BJ (cell line): ENCODE measurements at places on chromosomes 5 and 9.

DNA sequence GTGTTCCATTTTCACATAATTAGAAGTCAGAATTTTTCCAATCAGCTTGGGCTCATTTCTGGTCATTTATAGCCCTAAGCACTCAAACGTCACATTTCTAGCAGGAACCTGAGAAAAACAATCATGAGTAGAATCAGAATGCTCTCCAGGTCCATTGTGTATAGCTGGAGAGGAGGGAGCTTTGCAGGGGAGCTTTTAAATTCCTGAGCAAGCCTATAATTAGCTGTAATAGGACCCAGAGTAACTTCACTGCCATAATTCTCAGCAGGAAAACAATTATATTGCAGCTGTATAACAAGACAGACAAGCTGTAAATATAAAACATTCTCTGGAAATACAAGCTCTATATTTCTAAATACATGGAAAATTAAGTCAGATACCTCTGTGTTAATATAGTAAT lies 637.6 kb upstream of the SGCD start:
- DNase-seq, result no peak

DNA sequence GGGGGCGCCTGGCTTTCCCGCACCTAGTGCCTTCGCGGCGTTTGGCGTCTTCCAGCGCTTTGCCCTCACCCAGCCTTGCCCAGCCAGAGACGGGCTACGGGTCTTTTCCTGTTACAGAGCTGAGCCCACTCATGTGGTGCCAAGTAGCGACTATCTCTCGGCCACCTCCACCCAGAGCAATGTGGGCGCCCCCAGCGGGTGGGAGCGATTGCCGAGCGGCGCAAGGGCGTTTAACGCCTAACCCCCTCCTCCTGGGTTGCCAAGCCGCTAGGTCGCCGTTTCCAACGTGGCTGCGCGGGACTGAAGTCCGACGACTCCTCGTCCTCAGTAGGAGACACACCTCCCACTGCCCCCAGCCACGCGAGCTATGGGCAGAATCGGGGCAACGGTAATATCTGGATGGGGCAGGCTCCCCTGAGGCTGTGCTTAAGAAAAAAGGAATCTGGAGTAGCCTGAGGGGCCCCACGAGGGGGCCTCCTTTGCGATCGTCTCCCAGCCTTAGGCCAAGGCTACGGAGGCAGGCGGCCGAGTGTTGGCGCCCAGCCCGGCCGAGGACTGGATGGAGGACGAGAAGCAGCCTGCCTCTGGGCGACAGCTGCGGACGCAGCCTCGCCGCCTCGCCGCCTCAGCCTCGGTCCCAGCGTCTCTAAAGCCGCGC lies 5.8 kb downstream of the TLX3 start:
- DNase-seq, result no peak

DNA sequence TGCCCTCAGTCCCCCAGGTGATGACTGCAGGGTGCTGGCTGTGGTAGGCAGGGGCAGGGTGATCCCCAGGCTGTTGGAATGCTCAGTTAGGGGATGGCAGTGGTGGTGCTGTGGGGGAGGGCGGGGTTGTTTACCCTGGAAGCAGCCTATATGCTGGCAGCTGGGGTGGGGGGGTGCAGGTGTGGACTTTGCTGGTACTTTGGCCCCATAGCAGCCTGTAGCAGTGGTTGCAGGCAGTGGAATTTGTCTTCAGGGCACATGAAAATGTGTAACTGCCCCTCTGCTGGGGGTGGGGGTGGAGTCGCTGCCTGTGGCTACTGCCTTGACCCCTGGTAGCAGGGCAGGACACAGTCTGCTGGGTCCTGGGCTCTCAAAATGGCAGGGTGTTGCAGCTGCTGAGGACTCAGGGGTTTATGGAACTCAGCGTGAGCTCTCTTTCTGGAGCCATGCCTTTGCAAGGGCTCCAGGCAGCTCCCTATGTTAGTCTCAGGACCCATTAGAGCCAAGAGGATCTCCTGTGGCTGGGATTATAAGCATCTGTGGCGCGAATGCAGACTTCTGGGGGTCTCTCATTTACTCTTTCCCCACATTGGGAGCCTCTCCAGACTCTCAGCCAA lies 65.0 kb downstream of the RMI1 start:
- DNase-seq, result no peak

DNA sequence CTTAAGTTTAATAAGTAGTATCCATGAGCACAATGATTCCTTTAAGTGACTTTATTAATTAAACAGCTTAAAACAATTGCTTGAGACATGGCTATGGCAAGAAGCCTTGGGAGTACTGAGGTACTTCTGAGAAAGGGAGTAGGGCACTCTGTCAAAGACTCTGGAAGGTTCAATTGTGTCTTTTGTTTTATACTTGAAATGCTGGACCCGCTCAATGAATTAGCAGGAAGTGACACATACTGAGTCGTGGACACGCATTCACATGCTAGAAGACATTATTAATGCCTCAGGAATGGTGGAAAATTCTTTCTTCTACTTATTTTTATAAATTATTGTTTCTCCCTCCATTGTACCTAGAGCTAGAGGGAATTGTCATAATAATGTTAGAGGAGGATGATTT lies 347.3 kb upstream of the ZNF608 start:
- DNase-seq, result peak; percentile 44

DNA sequence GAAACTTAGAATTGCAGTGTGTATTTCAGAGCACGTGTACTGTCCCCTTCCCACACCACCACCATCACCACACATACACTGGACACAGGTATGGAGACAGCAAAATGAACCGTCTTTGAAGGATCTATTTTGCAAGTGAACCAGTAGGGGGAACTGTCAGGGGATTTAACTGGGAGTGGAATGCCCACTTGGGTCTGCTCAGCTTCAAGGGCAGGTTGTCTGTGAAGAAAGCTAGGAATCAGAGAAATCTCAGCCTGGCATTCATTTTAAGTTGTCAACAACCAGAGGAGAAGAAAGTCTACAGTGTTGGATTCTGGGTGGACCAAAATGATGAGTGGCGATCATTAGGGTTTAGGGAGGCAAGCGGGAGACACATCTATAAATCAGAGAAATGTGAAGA lies 147.0 kb downstream of the DCP2 start:
- no peak for DNase-seq

- DNase-seq, result no peak
Observed at GRCh38 chr5:31504529-31504928, 27.4 kb downstream of the DROSHA start.

DNA sequence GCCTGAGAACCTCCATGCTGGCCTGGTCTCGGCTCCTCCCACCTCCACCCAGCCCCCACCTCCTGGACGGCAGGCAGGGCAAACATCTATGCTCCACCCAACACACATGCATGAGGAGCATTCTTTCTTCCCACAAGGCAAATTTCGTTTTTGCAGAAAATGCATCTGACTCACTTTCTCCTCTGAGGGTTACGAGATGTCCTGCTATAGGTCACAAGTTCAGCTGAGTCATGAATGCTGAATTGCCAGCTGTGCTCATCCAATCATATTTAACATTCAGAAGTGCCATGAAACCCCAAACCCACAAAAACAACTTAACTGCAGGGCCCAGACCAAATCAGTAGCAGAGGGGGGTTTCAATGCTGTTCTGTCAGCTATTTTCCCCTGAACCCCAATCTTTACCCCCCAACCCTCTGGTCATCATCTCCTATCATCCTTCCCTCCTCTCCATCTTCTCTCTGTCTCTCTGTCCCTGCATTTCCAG lies 39.0 kb upstream of the OSMR start:
- peak; percentile 87 for DNase-seq

DNA sequence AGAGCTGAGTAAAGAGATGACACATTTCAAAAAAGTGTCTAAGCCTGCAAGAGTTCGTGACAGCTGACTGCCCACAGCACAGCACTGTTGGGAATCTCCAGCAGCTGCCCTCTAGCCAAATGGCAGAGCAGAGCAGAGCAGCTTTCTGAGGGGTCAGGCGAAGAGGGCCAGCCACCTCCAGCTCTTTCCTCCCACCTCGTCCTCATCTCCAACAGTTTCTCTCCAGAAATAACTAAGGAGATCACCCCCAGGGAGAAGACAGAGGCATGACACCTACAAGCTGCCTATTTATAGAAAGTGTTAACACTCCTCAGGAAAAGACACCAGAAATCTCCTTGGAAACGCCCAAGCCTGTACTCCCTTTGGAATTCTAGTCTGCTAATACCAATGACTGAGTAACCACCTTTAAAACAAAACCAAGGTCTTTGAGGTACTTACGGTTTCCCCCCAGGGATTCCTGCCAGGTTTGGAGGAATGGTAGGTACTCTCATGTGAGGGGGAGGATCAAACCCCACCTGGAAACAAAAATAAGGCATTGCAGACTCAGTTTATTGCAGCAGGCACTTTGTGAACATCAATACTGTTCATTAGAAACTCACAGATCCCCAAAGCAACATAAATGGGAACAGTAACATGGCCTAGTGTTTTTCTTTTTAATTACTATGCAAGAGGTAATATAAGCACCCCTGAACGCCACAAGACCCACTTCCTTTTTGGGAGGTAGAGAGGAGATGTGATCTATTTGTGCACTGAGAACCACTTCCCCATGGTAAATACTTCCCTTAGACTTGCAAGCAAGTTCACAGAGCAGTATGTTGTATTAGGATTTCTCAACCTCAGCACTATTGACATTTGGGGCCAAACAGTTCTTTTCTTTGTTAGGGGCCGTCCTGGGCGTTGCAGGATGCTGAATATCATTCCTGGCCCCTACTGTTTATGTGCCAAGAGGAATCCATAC lies 79.3 kb downstream of the TLE1 start:
- no peak for DNase-seq

DNA sequence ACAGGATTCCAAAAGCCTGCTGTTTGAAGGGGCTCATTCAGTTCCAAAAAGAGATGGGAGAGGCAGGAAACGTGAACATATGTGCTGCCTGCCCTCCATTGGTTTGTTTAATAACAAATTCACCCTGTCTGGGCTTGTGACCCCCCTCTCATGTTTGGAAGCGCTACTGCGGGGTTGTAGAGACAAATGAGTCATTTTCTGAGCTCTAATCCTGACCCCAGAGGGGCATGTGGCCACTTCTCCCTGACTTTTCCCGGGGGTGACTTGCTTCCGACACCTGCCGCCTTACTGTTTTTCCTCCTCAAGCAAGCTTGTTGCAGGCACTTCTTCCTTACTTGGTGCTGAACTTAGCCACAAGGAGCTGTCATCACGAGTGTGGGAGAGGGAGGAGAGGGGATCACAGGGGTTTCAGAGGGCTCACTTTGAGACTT lies 75.9 kb downstream of the LMNB1 start:
- DNase-seq, result no peak

DNA sequence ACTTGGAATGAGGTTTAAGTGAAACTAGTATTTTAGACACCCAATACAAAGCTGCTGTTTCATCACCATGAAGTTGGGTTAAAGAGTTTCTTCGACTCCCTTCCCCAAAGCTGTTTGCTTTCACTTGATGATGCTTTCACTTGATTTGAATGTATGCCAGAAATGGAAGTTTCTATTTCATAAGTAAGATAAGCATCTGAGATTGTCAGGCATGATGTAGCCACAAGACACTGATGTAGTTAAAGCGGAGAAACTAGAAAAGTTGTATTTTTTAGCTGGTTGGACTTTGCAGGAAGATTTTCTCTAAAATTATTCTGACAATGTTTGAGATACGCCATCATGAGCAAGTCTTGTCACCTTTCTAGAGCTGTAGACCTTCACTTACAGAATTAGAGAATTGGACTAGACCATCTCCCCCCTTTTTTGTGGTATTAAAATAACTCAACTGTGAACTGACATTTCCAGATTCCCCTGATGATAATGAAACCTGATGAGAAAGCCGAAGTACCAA lies 20.0 kb downstream of the MOCS2 start:
- no peak for DNase-seq

GRCh38 chr9:36924071-36924470 lies 110.0 kb downstream of the PAX5 start:
- peak; percentile 23 for DNase-seq

DNA sequence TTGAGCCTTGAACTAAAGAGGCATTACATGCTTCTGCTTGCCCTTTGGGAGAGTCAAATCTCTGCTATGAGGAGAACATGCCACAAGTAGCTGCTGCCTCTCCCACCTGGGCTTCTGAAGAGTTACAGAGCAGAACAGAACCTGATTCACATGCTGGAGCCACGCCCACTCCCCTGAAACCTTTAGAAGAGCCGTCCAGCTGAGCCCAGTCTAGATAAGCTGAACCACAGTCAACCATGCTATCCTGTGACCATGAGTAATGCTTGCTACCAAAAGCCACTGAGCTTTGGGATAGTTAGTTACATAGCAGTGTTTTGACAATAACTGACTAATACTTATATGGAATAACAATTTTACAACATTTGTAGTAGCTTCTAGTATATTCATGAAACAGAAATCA lies 111.0 kb upstream of the VCAN start:
- no peak for DNase-seq

GRCh38 chr5:142427015-142427364 lies 102.2 kb upstream of the SPRY4 start:
- no peak for DNase-seq

DNA sequence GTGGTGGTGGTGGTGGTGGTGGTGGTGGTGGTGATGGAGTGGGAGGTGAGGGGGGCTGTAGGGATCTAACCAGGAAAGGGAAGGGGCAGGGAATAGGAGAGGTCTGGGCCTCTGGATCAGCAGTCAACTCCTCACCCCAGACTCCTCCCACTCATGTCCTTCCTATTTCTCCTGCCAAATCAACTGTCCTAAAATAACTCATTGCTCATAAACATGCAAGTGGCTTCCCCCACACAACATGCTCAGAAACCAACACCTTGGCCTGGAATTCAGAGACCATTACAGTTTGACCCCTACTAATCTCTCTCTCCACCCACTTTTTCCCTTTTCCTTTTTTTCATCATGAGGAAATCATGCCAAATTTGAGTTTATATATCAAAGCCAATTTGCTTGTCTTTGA lies 8.4 kb upstream of the FSD1L start:
- DNase-seq, result no peak

- no peak for DNase-seq
Observed at GRCh38 chr9:68808338-68808890, 103.4 kb downstream of the PIP5K1B start.

DNA sequence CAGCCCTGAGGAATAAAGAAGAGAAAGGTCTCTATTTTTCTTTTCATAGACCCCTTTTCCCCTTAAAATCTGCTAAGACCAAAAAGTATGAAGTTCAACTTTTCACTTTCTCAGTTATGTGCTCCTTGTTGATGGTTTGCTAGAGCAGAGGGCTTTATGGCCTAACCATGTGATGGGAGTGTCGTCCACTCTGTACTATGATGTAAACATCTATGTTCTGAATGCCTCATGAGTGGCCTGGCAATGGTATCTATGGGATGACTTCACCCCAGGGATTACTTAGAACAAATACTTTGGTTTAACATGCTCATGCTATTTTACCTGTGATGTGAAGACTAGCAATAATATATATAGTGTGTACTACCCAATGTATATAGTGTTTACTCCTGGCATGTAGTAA lies 43.7 kb upstream of the MIER3 start:
- no peak for DNase-seq

DNA sequence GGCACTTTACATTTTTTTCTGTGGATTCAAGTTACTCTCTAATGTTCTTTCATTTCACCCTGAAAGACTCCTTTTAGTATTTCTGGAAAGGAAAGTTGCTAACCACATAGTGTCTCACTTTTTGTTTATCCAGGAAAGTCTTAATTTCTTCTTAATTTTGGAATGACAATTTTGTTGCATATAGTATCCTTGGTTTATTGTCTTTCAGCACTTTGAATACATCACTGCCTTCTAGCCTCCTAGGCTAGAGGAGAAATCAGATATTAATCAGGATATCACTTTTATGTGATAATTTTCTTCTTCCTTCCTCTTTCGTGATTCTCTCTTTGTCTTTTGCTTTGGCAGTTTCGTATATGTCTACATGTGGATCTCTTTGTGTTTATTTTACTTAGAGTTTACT lies 11.4 kb downstream of the ADGRV1 start:
- DNase-seq, result no peak
